ENCODE measurements at places on chromosomes 16 and 17.
A peak's percentile ranks its signal among the peaks of the same experiment; 100 is the strongest.

- DNase-seq, result no peak
Observed at GRCh38 chr17:65598746-65599145, 37.3 kb upstream of the AXIN2 start.

GRCh38 chr16:74666425-74667254, at the start of gene RFWD3:
TSS of gene RFWD3 (minus strand) at chr16:74666877. CDS start at chr16:74661449, 5,428 bp downstream.
- peak; percentile 97 for DNase-seq

- DNase-seq, result peak; percentile 35
Observed at GRCh38 chr17:58184308-58184985, 8.1 kb upstream of the EPX start.

GRCh38 chr17:40331743-40332641, 23.0 kb downstream of the RARA start:
- no peak for DNase-seq

DNA sequence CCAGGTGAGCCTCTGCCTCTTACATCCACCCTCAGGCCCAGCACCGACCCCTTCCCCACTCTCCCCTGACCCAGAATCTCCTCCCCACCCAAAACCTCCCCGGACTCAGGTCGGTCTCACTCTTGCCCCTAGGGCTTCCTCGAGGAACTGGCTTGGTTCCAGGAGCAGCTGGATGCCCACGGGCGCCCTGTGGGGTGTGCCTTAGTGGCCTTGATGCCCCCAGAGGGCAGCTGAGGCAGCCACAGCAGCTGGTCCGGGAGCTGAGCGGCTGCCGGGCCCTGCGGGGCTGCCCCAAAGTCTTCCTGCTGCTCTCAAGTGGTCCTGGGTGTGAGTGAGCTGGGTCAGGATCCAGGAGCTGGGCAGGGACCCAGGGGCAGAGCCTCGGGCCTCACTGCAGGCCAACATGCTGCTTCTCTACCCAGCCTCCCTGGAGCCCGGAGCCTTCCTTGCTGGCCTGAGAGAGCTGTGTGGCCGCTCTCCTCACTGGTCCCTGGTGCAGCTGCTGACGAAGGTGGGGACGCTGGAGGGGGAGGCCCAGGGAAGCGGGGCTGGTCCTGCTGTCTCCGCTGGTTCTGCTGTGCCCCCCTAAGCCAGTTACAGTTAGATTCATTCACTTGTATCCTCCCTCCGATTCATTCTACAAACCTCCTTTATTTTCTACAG, 9.6 kb downstream of the ZNF213 start:
- no peak for DNase-seq

GRCh38 chr17:78974635-78975591, 4.8 kb downstream of the LGALS3BP start:
- no peak for DNase-seq

DNA sequence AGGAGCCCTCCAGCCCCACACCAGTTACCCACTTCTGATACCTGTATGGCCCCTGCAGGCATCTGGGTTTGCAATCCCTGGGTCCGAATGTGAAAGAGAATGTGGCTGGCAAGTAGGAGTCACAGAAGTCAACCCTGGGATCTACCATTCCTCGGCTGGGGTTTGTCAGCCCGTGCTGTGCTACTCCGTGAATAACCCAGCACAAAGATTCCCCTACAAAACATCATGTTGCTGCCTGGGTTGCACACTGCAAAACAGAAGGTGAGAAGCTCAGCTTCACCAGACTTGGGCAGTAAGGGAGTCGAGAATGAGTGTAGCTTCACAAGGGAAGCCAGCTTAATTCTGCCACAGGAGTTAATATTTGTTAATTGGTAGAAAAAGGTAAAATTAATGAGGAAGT, 137.1 kb downstream of the ZFHX3 start:
- peak; percentile 15 for DNase-seq

- no peak for DNase-seq
Observed at GRCh38 chr17:70136131-70136530, 33.2 kb upstream of the KCNJ2 start.

DNA sequence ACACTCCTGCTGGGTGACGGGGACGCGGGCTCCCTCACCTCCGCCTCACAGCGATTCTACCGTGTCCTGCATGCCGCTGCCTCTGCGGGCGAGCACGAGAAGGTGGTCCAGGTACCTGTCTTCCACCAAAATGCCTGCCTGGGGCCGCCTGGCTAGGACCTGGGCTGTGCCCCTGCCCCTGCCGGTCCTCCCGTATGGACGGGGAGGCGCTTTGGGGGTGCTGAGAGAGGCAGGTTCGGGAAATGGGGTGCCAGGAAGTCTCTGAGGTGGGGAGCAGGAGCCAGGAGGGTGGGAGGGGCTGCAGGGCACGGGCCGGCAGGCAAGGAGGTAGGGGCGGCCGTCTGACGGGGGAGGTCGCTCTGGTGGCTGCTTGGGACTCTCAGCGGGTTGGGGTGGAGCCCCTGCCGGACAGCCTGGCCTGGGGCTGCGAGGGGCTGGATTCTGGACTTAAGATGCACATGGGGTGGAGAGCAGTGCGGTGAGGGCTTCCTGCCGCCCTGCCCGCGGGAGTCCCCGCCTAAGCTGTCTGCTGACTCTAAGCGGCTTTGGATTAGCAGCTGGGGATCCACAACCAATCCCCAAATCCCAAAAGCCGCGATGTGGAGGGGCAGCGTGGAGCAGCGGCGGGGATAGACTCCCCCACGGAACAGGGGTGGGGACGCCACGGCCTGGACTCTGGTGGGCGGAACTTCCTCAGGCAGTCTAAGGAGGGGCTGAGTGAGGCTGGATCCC, 5.8 kb downstream of the CHTF18 start:
- no peak for DNase-seq

DNA sequence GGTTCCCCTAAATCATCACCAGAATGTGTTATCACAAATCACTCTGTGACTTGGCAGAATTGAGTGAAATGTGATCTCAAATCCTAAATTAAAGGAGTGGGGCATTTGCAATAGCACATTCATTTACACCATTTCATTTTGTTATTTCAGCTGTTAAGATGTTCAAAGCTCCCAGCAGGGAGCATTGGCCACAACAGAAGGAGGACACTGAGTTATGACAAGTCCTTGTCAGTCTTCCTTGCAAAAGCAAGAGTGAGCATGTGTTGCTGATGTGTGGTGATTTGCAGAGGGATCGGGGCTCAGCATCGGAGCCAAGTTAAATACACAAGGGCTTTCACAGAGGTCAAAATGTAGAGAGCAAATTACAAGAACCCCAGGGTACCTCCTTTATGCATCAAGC, 372.2 kb upstream of the CDH5 start:
- no peak for DNase-seq

- no peak for DNase-seq
Observed at GRCh38 chr17:38741461-38741860, 6.7 kb downstream of the PCGF2 start.
